ENCODE measurements at places on chromosomes 6 and 20.
A peak's percentile ranks its signal among the peaks of the same experiment; 100 is the strongest.

DNA sequence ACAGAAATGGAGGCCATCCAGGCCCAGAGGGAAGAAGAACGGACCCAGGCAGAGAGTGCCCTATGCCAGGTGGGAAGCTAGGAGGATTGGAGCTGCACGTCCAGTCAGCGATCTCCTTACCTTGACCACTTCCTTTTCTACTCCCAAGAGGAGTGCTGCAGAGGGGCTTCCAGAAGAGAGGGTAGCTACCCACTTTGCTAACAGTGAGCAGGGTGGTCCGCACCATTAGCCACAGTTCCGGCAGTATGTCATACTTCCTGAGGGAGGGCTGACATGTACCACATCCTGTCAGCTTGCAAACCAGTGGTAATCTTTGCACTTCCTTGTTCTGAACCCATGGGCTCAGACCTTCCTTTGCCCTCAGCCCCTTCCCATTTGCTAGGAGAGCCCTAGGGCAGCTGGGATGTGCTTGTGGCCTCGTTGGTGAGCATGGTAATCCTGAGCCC lies 35.4 kb downstream of the CEP250 start:
- H3K36me3 ChIP-seq: peaks cover 37% of the 10 kb centered on the region
- H3K27ac ChIP-seq: peak overlapping the region; percentile 57
- H3K4me3 ChIP-seq: peak overlapping the region; percentile 61
- DNase-seq: peak; percentile 58
- no peaks in the 10 kb centered on the region for H3K27me3 ChIP-seq

- H3K27me3 ChIP-seq: no peaks in the 10 kb centered on the region
- no peaks in the 10 kb centered on the region for H3K36me3 ChIP-seq
- H3K4me1 ChIP-seq: peaks cover 15% of the 10 kb centered on the region
- H3K27ac ChIP-seq: no peak overlapping the region
- H3K4me3 ChIP-seq: no peak overlapping the region
These were observed 2.5 kb upstream of the KATNA1 start for GRCh38 chr6:149651056-149651455.

DNA sequence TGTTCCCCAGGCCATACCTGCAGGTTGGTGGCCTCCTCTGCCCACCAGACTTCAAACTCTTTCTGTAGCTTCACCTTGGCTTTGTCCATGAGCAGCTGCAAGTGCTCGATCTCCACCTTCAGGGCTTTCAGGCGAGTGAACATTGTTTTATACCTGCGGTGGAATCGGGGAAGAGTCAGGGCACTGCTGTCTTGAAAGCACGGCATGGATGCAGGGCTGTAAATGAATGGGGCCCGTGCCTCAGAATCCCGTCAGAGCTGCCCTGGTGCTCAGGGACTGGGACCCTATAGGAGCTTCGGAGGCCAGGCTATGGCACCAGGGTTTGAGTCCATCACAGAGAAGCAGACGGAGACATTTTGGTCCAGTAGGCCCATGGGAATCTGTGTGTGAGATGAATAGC lies 37.9 kb upstream of the KCNK16 start:
- no peaks in the 10 kb centered on the region for H3K36me3 ChIP-seq
- H3K27ac ChIP-seq: no peak overlapping the region
- no peak for DNase-seq
- H3K27me3 ChIP-seq: no peaks in the 10 kb centered on the region
- H3K4me3 ChIP-seq: no peak overlapping the region
- H3K4me1 ChIP-seq: no peaks in the 10 kb centered on the region

DNA sequence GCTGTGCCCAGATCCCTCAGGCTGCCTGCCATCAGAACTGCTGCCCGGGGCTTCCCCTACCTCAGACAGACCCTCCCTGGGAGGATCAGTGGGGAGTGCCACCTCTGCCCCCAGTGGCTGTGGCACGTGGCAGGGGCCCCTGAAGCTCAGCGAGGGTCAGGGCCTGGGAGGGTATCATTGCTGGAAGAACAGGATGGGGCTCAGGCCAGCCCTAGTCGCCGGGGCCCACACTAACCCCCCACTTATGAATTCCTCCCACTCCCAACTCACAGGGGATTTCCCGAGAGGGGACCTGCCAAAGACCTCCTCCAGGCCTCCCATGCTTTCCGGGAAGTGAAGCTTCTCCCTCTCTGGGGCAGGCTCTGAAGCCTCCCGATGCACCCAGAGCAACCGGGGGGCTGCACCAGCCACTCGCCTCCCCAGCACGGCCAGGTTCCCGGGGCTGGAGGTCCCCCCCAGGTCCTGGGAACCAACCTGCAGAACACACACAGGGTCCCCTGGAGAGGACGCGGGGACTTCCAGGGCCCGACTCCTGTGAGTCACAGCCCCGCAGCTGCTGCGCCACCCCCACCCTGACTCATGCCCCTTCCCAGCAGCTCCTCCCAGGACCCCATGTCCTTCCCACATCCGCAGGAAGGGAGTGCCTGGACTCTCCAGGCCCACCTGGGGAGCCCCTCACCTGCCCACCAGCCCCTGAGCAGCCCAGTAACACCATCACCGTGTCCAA lies 2.5 kb downstream of the TNFRSF6B start:
- no peak for DNase-seq
- H3K36me3 ChIP-seq: peaks cover 1% of the 10 kb centered on the region
- H3K4me3 ChIP-seq: no peak overlapping the region
- no peak overlapping the region for H3K27ac ChIP-seq

All from CD14-positive monocyte (primary cell).